IPS DF 19.7 (cell line): ENCODE measurements at places on chromosomes 5 and 9.
A peak's percentile ranks its signal among the peaks of the same experiment; 100 is the strongest.

- no peak for DNase-seq
Measured at GRCh38 chr9:136543280-136543679, 2.6 kb downstream of the NOTCH1 start.

- no peak for DNase-seq
Measured at GRCh38 chr5:55823151-55823796, 27.9 kb upstream of the IL31RA start.

DNA sequence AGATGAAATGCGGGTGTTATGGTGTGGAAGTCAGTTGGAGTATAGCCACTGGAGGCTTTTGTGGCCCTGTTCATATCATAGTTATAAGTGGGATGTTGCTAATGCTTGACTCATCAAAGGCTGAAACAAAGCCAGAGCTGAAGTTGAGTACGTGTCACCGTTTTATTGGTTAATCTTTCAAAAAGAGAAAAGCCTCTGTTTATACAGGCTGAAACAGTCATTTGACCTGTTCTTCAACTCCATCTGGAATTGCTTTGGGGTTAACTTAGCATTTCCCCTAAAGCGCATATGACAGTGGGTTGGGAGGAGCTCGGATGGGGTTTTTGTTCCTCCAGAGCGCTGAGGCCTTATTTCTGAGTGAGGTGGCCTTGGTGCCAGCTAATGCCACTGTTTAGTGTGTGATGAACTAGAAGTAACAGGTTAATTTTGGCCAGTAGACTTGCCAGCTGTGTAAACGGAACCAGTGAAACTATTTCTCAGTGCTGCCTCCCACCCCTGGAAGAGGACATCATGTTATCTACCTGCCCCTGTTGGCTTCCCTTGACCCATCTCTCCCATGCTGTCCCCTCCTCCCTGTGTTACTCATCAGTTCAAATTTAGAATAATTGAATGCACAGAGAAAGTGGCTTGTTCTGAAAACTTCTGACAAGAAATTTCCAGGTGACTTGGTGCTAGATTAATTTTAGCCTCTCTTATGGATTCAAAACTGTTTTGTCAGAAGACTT lies 34.2 kb downstream of the MTAP start:
- DNase-seq = no peak

GRCh38 chr5:60262576-60263295 lies 369.2 kb upstream of the PDE4D start:
- no peak for DNase-seq

DNA sequence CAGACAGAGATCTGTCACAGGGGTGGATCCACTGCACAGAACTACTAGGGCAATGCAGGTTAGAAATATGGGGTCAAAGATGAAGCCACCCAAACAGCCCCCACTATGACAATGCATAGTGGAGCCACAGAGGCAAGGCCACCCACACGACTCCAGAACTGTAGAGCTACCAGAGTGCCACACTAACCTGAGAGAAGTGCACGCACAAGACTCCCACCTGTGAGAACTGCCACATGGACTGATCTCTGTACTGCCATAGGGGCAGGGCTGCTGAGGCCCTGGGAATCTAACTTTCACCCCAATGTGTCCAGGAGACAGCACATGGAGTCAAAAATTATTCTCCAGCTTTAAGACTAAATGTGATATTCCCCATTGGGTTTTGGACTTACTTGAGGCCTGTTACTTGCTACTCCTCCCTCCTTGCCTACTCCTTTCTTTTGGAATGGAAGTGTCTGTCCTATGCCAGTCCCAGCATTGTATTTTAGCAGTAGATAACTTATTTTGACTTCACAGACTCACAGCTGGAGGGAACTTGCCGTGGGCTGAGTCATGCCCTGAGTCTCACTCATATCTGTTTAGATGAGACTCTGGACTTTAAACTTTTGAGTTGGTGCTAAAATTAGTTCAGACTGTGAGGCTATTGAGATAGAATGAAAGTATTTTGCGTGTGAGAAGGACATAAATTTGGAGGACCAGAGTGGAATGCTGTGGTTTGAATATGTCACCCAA lies 853.3 kb downstream of the MAT2B start:
- no peak for DNase-seq

DNA sequence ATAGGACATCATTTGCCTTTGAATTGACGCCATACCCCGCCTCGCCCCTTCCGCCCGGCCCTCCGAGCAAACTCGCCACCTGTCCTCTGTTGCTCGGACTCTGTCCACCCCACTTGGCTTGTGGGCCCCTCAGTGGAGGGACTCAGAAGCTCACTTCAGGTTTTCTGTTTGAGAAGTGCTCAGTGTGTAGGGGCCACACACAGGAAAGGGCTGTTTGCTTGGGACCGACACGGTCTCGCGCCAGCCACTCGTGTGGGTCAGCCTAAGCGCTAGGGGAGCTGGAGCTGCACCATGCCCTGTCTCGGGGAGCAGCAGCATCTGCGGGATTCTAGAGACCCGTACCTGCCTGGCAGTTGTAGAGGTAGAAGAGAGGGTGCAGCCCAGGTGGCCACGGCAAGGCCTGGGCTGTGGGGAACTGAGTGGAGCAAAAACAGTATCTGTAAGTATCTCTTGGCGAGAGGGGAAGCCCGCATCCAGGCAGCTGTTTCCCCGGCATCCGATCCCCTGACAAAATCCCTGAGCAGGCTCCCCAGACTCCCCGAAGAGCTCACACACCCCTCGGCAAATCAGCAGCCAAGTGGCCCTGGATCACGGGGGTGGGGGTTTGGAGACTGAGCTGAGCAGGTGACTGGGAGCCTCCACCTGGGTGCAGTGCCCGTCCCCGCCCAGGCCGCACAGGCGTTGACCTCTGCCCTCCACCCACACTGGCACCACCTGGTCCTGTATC lies 52.2 kb downstream of the COL5A1 start:
- DNase-seq = no peak

- no peak for DNase-seq
Measured at GRCh38 chr9:124652615-124653393, 118.3 kb downstream of the NR6A1 start.

- DNase-seq = no peak
Measured at GRCh38 chr9:113886026-113886369, 9.9 kb downstream of the ZNF618 start.

DNA sequence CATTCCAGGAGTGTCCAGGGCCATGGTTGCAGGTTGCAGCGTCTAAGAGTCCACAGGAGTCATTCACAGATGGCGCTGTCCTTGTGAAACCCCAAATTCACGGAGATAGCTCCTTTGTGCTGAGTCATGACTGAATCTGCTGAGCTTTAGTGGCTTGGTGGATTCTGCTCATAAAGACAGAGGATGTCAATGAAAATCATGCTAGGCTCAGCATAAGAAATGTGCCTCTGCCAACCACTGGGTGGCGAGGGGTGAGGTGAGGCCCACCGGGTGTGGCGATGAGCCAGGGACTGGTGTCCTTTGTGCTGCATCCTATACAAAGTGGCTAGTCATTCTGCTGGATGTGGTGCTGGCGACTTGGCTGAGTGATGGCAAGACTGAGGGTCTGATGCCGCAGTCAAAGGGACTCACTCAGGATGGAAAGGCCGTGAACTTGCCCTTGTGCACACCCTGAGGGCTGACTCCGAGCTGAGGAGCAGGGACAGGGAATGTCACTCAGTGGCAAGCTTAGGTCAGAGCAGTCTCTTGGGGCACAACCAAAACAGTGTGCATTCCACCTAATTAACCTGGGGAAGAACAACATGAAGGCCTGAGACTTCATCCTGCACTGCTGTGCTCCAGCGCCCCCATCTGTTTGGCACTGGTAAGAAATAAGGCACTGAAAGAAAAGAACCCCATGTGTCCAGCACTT lies 71.5 kb downstream of the DAP start:
- peak; percentile 35 for DNase-seq

GRCh38 chr9:4223312-4223833 lies 76.5 kb downstream of the GLIS3 start:
- no peak for DNase-seq

DNA sequence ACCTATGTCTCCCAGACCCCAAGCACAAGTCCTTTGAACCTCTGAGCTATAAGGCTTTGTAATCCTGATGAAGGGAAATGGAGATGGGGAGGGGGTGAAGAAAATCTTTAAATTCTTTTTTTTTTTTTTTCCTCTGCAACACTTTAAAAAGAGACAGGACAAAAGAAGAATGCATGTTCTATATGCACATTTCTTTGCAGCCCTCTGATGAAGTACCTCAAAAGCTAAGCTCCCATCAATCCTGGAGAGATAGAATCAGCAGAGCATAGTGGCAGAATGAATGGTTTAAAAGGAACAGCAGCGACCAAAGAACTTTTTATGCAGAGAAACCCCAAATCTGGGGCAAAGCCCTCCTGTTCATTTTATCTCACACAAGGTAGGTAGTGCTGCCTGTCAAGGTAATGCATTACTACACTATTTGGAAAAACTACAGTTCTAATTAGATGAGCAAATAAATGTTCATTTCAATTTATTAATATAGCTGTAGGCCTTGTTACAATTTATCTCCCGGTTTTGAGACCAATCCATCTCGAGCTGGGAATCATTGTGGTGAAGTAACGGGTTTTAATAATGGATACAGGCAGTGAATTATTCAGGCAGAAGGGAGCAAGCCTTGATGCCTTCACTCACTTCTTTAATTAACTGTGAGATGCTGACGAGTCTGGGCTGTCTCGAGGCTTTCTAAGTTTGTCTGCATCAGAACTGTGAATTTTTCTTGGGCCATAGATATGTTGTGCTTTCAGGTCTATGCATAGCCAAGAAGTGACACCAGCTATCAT lies 173.5 kb upstream of the ZNF608 start:
- no peak for DNase-seq

- no peak for DNase-seq
Measured at GRCh38 chr5:54761213-54761701, 224.1 kb downstream of the ESM1 start.

DNA sequence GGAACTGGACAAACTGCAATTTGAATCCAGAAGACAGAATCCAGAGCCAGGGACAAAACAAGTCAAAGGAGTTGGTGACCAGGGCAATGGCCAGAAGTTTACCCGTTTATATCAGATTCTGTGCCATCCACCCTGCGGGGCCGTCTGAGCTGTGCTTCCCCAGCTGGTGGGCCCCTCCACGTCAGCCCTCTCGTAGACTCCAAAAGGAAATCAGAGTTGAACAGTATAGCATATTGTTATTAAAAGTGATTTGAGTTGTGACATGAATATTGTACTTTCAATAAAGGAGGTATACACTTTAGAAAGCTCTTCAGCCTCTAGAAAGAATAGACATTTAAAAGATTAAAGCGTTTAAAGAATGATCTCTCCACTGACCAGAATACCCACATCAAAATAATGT lies 102.4 kb downstream of the NFIB start:
- DNase-seq = no peak

GRCh38 chr5:134084570-134084969 lies 29.9 kb upstream of the TCF7 start:
- DNase-seq = no peak

GRCh38 chr9:101737705-101738565 lies 512 bp downstream of the GRIN3A start:
- DNase-seq = no peak

DNA sequence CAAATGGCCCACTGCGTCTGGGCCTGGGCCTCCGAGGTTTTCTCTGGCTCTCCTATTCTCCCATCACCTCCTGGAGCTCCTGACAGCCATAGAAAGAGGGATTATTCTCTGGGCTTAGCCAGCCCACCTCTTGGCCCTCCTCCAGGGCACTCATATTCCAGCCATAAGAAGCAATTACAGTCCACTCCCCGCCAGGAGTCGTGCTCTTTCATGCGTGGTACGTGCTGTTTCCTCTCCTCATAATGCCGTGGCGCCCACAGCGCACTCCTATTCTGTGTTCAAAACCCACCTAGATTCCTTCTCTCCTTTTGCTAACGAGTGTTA lies 240.8 kb upstream of the ZNF462 start:
- DNase-seq = no peak

- DNase-seq = no peak
Measured at GRCh38 chr9:93612796-93613154, 36.4 kb downstream of the PHF2 start.

DNA sequence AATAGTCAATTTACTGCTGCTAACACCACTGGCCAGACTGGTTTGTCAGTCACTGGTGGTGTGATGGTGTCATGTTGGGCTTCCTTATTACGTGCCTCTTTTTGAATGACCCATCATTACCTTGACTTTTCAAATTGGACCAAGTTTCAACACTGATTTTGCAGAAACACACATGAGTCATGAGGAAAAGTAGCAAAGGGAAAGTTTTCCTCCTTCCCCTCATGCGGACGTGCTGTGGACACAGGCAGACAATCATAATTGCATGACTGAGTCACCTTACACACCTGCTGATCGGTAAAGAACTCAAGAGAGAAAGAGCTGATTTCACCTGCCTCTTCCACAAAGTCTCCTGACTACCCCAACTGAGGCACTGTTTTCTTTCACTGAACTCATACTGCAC lies 324.5 kb downstream of the ARRDC3 start:
- no peak for DNase-seq
